HuH-7.5 (cell line): ENCODE measurements at places on chromosomes 12 and 14.

- DNase-seq = peak; percentile 72
These were observed 118.4 kb upstream of the EVL start for GRCh38 chr14:99946652-99947489.

DNA sequence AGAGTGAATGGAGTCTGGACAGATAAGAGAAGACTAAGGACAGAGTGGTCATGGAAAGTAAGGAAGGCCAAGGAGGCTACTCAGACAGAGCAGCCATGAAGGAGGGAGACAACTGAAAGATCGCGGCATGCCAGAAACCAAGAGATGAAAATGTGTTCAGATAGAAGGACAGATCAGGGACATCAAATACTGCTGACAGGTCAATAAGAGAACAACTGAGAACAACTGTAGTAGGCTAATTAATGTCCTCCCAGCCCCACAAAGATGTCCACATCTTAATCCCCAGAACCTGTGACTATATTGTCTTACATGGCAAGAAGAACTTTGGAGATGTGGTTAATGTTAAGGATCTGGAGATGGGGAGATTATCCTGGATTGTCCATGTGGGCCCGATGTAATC is 15.0 kb upstream of the HELB start:
- no peak for DNase-seq

GRCh38 chr12:50642035-50642451 is 121.9 kb upstream of the ATF1 start:
- no peak for DNase-seq

DNA sequence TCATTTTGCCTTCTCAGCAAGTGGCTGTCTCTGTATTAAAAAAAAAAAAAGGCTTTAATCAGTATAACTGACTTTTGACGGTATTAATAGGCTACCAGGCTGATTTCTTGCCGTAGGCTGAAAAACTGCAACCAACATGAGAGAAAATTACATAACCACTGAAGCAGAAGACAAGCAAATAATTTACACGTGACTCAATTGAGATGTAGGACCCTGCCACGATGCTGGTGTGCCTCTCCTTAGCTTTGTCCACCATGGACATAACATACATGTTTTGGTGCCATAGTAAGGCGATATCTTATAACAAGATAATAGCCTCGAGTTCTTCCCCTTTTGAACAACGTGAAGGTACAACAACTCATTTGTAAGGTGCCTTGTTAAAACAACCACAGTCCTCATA is 88.7 kb upstream of the GRIP1 start:
- no peak for DNase-seq

GRCh38 chr14:88535149-88535548 is 19.7 kb downstream of the PTPN21 start:
- no peak for DNase-seq

GRCh38 chr14:51950007-51950406 is 39.3 kb upstream of the RTRAF start:
- no peak for DNase-seq

DNA sequence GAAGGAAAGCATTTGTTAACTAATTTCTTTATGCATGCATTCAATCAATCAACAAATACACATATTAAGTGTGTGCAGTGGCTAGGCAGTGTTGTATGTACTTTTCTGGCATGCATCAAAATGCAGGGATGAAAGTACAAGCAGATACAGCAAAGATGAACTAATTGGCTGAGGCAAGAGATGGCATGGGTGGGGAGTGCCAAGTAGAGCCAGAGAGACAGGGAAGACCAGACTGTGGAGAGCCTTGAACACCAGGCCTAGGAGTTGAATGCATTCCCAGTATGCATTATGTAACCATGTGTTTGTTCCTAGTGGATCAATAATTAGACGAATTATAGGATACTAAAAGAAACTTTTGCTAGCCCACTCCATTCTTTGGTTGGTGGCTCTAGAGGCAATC is 17.3 kb upstream of the LMNTD1 start:
- no peak for DNase-seq

GRCh38 chr14:19771895-19772430 is 1.3 kb upstream of the OR4M1 start:
- no peak for DNase-seq

- DNase-seq = no peak
These were observed 110.3 kb downstream of the ADGRD1 start for GRCh38 chr12:131063960-131064359.

DNA sequence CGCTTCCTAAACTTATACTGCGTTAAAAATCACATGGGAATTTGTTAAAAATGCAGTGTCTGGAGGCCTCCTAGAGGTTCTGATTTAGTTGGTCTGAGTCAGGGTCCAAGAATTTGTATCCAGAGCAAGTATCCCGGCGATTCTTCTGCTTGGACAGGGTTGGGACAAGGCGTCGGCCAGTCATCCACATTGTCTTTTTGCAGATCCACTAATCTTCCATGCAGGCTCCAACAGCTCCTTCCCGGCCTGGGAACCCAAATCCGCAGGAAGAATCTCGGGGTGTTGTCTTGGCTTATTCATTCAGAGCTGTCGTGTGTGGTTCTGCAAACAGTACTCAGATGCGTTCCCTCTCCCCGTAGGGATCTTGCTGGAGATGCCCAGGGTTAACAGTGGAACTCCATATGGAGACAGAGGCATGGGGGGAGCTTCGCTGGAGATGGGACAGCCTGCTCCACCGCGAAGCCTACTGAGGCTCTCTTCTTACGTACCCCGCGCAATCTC is 25.3 kb downstream of the GPRC5D start:
- DNase-seq = no peak

GRCh38 chr12:94220804-94221203 is 72.4 kb downstream of the PLXNC1 start:
- no peak for DNase-seq

DNA sequence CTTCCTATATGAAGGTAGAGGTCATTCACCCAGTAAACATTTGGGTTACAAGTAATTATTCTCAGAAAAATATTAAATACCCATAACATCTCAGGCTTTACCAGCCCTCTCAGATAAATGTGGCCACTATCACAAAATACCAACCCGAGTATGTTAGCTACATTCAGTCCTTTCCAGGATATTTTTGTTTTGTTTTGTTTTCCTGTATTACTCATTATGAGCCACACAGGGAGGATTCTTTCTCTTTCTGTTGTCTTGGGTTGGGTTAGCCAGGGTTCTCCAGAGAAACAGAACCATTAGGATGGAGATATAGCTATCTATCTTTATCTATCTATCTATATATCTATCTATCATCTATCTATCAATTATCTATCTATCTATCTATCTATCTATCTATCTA is 947.6 kb upstream of the MDGA2 start:
- DNase-seq = no peak

DNA sequence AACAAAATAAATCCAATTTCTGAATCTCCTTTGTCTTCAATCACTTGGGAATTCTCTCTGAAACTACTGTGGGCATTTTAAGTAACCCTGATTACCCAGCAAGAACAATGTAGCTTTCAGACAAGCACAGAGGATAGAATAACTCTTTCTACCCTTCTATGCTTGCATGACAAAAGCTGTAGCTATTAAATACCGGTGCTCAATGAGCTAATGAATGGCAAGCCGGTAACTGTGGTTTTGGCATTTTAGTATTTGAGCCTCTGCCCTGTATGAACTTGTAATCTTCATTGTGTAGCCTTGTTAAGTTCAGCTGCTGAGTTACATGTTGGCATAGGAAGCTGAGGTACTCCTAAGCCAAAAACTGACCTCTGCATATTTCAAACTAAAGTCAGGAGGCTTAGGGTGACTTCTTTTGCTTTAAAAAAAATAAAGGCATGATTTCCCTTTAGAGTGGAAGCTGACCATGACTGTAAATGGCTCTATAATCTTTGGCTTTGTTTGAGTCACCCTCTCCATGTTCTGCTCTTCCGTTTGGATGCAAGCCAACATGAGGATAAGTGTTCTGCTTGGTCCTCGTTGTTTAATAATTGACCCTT is 171.0 kb upstream of the HIF1A start:
- DNase-seq = no peak

DNA sequence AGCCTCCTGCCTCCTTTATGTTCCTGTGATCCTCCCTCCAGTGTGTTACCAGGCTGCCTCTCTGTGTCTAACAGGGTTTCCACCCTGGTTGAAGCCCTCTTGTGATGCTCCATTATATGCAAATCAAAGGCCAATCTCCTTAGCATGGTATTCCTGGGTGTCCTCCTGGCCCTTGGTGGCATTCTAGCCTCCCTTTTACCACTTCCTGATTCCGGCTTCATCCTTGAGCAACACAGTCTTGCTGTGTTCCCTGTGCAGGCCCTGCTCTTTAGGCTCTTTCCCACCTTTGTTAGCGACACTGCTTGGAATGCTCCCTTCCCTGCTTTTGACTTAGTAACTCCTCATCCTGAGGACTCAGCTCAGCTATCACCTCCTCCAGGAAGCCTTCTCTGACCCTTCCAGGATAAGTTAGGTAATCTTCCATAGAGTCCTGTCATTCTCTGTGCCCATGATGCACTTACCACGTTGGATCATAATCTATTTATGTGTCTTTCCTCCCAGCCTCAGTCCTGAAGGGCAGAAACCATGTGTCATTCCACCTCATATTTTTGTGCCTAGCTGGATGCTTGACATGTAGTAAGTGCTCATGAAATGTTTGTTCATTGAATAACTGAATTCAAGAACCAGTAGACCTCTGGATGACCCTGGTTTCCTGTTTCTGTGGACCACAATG is 37.3 kb downstream of the PRKCH start:
- DNase-seq = no peak

DNA sequence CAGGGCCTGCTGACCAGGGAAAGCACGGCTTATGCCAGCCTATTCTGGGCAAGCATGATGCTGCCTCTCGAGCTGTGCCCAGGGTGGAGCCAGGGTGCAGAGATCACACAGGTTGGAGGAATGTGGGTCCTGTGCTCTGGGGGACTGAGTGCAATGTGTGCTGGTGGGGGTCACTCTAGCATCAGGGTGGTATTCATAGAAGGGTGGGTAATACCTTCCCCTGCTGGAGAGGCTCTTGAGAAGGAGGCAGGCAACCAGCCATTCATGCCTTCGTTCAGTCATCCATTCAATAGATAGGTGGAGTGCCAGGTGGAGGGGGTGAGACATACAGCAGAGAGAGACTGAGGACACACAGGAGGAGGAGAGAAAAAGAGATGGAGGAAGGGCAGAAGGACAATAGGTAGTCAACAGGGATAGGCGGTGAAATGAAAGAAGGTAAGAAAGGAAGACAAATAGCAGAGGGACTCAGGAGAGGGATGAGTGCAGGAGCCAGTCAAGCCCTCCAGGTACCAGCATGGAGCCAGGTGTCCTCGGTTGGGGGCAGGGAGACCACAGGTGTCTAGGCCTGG is 5.2 kb upstream of the ZNF385A start:
- DNase-seq = no peak

GRCh38 chr12:8108808-8109398 is 14.5 kb upstream of the CLEC4A start:
- peak; percentile 40 for DNase-seq

- no peak for DNase-seq
These were observed 94.7 kb downstream of the SYNE3 start for GRCh38 chr14:95421741-95422140.

DNA sequence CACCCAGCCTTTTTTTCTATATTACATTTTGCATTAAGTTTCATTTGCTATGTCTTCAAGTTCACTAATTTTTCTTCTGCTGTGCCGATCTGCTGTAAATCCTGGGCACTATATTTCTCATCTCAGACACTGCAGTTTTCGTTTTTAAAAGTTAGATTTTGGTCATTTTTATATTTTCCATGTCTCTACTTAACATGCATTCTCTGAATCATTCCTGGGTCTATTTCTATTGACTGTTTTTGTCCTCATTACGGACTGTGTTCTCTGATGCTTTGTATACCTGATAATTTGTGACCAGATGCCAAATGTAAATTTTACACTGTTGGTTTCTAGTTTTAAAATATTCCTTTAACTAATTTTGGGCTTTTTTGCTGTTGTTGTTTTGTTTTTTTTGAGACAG is 64.5 kb downstream of the R3HDM2 start:
- no peak for DNase-seq

- DNase-seq = peak; percentile 76
These were observed 77.2 kb downstream of the SERPINA3 start for GRCh38 chr14:94689218-94689984.

GRCh38 chr12:1488908-1489381 is 105.4 kb downstream of the FBXL14 start:
- DNase-seq = no peak

DNA sequence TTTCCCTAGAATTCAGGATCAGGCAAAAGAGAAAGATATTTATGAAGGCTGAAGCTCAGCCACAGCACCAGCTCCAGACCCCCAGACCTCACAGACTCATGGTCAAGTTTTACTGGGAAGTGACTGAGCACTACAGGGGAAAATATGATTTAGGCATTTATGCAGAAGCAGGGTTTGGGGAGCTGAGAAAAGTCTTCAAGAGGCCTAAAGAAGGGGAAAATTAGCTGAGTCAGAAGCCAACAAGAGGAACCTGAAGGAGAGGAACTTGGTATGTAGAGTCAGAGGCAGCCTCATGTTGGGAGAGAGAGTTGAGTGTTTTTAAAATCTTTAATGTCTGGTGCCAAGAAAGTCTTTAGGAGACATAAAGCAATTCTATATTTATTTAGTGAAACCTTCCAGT is 63.0 kb downstream of the FOS start:
- DNase-seq = no peak

DNA sequence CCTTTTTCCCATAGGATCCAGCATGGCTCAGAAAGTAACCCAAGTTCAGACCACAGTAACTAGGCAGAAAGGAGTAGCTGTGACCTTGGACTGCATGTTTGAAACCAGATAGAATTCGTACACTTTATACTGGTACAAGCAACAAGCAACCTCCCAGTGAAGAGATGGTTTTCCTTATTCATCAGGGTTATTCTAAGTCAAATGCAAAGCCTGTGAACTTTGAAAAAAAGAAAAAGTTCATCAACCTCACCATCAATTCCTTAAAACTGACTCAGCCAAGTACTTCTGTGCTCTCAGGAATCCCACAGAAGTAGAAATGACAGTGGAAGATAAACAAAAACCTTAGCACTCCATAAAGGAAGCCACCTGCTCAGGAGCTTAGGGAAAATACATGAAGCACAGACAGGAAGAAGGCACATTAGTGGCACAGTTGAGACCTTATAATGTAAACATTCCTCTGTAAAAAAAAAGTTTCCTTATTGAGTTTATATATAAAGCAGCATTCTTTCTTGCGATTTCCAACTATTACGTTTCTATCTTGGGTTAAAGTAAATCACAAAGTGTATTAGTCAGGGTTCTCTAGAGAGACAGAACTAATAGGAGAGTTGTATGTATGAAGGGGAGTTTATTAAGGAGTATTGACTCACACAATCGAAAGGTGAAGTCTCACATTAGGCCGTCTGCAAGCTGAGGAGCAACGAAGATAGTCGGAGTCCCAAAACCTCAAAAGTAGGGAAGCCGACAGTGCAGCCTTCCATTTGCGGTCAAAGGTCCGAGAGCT is 398.4 kb downstream of the DAD1 start:
- no peak for DNase-seq
